ENCODE measurements at places on chromosomes 4 and X.

- no peak for DNase-seq
Observed at GRCh38 chr4:153969542-153969941, 180.7 kb upstream of the SFRP2 start.

DNA sequence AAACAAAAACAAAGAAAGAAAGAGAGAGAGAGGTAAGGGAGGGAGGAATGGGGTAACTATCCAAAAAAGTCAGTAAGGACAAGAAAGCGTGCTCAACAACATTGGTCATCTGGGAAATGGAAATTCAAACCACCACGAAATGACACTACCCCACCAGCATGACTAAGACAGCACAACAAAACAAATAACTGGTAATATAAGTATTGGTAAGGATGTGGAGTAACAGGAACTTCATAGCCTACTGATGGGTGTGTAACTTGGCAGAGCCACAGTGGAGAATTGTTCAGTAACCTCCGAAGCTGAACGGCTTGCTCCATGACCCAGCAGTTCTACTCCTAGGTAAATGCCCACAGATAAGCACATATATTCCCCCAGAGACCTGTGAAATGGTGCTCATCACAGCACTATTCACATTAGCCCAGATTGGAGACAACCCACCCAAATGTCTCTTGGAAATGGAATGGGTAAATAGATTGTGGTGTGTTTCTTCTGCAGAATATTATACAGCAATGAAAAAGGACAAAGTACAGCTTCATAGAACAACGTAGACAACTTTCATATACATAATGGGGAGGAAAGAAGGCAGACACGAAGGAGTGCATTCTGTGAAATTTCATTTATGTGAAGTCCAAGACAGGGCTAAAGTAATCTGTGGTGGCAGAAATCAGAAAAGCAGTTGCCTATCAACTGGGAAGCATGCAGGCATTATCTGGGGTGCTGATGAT, 95.5 kb upstream of the ATP6AP2 start:
- DNase-seq: no peak

DNA sequence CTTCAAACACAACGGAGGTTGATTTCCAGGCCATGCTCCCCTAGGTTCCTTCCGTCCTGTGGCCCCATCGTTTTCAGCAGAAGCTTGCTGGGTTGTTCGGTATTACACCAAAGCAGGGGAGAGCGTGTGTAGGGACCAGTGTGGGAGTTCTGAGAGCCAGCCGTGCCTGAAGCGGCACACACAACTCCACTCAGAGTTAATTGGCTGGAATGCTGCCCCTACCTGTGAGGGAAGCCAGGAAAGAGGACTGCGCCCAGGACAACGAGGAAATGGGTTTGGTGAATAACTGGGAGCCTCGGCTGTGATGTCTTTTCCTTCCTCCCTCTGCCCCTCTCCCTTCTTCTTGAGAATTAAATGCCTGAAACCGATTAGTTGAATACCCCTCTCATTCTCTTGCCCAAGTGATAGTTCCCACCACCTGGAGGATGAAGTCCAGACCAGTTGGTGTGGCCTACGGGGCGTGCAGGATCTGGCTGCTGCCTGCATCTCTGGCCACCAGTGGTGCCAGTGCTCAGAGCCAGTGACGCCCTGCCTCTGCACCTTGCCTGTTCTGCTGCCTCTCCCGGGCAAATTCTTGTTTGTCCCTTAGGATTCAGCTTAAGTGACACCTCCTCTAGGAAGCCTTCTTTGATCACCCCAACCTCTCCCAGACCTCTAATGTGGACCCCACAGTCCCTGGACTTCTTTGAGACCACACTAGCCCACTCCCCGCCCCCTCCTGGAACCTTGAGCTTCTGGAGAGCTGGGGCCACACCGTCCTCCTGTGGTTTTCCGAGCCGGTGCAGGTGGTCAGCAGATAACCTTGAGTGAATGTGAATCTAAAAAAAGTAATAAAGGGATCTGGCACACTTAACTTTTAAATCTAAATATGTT, 33.6 kb downstream of the TBC1D14 start:
- DNase-seq: no peak

DNA sequence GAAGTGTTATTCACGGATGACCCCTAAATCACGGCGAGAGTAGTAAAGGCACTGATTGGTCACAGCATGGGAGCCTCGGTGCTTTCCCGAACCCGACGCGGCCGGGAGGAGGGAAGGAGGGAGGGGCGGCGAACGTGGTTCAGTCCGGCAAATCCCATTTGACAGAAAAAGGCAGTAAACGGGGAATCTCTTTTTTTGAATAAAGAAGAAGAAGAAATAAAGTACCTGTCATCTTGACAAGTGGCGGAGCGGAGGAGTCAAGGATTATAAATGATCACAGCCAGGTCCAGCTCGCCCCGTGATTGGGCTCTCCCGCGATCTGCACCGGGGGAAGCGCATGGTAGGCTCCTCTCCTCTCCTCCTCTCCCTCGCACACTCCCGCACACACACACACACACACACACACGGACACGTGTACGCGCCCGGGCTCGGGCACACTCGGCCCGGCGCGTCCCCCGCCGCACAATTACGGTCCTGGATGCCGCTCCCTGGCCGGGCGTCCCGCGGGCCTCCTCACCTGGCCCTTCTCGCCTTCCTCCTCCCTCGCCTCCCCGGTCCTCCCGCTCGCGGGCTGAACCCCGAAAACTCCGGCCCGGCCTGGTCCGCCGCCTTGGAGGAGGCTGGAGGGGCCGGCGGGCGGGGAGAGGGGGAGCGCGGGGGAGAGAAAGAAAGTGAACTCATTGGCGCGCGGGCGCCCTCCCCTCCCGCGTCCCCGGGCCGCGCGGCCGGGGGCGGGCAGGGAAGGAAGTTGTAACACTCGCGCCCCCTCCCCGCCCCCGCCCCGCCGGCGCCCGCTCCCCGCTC, 99.2 kb upstream of the TENM3 start:
- peak; percentile 89 for DNase-seq

GRCh38 chr4:141132709-141133145, 542 bp downstream of the RNF150 start:
- peak; percentile 86 for DNase-seq

GRCh38 chr4:16757080-16757521, 141.3 kb downstream of the LDB2 start:
- no peak for DNase-seq

GRCh38 chr4:147772459-147772969, 40.6 kb downstream of the ARHGAP10 start:
- peak; percentile 43 for DNase-seq

DNA sequence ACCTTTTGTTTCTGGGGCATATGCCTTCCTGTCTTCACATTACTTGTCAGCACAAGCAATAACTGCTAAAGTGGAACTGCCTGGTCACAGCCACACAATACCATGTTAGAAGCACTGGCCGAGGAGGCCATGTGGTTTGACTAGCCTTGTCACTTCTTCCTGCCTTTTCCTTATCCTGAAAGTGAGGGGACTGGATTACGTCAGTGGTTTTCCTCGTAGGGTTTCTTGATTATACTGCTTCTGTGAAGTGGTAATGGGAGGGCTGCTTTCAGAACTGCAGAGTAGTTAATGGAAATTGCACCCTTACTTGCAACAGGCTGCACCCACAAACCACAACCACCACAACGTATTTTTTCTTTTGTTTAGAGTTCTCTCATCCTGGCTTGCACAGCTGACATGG, 26.6 kb downstream of the ZRSR2 start:
- DNase-seq: peak; percentile 18

GRCh38 chr4:102959496-102959895, 60.0 kb downstream of the SLC9B1 start:
- no peak for DNase-seq

GRCh38 chrX:22097012-22097694, 65.0 kb downstream of the PHEX start:
- DNase-seq: peak; percentile 23

All from right hindlimb (tissue), 1 donor.